ENCODE measurements at places on chromosomes 6 and 20.

DNA sequence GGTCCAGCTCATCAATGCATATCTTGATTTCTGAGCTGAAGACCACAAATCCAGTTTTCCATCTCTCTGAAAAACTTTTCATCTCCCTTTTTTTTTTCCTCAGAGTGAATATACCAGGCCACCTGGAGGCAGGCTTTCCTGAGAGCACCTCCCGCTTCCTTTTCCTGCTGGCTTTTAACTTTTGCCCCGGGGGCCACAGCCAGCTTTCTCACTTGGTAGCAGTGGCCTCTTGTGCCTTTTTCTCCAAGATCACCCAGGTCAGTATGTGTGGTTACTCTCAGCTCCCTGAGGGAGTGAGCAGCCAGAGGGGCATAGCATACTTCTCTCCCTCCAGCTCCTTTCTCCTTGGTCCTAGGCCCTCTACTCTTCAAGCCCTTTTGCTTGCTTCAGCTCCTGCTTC, at the start of gene BTN1A1:
TSS of gene BTN1A1 (plus strand) at position 202 of the 400 bp plus-strand sequence. CDS start 984 bp downstream, outside the sequence.
- no peak for DNase-seq

GRCh38 chr6:82385546-82385945, 21.9 kb downstream of the TPBG start:
- no peak for DNase-seq

- DNase-seq: no peak
Observed at GRCh38 chr6:53461041-53461656, 83.8 kb downstream of the GCLC start.

DNA sequence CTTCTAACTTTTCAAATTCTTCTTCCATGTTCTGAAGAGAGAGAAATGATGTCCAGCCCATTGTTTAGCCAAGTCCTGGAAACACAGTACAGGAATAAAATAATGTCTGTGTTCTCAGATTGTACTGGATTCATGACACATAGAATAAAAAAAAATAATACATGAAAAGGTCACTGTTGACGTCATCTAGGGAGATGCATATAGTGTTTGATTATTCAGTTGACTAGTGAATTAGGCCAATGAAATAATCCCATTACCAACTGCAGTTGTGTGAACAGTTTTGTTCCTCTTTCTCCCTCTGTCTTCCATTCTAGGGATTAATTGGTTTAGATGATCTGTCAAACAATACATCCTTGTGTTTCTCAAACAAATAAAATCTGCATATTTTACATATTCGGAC, 222.8 kb downstream of the ALDH8A1 start:
- DNase-seq: no peak

DNA sequence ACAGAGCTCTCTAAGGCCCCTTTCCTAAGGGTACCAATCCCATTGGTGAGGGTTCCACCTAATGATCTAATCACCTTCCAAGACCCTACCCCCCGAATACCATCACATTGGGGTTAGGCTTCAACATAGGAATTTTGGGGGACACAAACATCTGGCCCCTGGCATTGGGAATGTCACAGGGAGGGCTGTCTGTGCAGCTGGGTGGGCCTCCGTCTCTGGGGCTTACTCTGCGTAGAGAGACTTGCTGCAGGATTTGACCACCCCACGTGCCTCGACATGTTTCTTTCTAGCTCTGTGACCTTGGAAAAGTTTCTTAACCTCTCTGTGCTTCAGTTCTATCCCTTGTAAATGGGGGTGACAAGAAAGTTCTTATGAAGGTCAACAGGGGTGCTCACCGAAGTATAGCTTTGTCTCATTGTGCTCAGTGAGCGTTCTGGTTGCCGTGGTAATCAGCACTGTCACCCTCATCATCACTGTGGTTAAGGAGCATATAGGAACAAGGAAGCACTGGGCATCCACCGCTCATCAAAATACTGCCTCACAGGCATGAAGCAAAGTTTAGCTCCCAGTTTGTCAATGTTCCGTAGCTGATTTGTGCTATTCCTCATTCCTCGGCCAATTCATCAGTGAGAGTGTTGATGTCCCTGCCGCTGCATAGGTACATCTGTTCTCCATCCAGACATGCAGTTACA, 152.8 kb downstream of the SYCP2 start:
- DNase-seq: no peak

DNA sequence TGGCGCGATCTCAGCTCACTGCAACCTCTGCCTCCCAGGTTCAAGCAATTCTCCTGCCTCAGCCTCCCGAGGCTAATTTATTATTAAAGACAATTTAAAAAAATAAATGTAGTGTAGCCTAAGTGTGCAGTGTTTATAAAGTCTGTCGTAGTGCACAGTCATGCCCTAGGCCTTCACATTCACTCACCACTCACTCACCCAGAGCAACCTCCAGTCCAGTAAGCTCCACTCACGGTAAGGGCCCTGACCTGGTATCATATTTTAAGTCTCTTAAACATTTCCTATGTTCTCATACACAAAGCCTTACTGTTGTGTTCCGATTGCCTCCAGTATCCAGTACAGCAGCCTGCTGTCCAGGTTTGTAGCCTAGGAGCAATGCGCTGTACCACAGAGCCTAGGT, 168.2 kb upstream of the FOXQ1 start:
- no peak for DNase-seq

DNA sequence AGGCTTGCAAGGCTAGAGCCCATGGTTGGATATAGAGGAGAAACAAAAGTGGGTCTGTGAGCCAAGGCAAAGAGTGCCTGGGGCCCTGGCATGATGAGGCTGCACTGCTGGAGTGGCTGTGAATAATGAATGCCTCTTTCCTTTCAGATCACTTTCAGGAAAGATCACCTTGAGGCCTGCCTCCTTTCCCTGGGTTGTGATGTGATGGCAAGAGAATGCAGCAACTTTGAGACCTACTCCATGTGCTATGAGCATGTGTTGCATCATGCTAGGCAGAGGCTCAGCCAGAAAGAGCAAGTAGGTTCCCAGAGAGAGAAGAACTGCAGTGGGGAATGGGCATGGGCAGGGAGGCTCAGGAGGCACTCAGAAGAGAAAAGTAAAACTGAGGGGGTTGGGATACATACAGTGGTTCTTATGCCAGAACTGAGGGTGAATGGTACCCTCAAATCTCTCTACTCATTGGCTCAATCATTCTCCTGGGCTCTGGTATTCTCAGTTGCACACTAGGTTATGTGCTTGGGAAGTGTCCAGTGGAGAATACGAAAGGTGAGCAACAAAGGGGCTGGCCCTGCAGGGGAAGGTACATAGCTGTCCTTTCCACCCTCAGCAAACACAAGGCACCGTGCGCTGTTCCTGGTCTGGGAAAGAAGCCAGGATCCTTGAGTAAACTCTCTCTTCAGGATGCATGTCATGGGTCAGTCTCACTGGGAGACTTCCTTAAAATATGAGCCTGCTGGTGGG, 45.9 kb downstream of the CD164 start:
- peak; percentile 37 for DNase-seq

DNA sequence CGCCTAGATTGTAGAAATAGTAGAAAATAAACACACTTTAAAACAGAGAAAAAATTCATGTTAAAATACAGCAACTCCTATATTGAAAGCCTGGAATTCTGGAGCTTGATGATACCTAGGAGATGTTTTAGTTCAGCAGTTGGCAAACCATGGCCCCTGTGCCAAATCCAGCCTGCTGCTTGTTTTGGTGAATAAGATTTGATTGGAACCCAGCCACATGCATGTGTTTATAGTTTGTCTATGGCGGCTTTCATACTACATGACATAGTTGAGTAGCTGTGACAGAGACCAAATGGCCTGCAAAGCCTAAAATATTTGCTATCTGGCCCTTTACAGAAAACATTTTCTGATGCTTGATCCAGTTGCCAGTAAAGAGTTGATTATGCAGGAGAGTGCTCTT, 57.2 kb downstream of the PAX1 start:
- DNase-seq: no peak

- DNase-seq: no peak
Observed at GRCh38 chr6:85676086-85676729, 33.5 kb upstream of the SYNCRIP start.

- DNase-seq: no peak
Observed at GRCh38 chr20:38241201-38241600, 19.3 kb downstream of the KIAA1755 start.

DNA sequence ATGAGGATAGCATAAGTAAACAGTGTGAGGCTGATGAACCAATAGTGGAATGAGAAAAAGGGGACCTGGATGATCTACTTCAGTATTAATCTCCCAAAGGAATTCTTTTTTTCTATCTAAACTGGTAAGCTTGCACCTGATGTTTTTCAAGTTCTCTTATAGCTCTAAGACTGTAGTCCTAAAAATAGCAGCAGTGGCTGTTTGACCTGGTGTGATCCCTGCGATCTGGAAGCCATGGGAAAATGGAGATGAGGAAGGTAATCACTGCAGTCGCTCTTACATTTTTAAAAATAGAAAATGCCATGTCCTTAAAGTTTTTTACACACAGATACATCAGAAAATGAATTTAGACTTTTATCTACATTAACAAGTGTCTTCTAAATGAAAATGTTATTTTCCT, 926.4 kb upstream of the SLC35B3 start:
- no peak for DNase-seq

DNA sequence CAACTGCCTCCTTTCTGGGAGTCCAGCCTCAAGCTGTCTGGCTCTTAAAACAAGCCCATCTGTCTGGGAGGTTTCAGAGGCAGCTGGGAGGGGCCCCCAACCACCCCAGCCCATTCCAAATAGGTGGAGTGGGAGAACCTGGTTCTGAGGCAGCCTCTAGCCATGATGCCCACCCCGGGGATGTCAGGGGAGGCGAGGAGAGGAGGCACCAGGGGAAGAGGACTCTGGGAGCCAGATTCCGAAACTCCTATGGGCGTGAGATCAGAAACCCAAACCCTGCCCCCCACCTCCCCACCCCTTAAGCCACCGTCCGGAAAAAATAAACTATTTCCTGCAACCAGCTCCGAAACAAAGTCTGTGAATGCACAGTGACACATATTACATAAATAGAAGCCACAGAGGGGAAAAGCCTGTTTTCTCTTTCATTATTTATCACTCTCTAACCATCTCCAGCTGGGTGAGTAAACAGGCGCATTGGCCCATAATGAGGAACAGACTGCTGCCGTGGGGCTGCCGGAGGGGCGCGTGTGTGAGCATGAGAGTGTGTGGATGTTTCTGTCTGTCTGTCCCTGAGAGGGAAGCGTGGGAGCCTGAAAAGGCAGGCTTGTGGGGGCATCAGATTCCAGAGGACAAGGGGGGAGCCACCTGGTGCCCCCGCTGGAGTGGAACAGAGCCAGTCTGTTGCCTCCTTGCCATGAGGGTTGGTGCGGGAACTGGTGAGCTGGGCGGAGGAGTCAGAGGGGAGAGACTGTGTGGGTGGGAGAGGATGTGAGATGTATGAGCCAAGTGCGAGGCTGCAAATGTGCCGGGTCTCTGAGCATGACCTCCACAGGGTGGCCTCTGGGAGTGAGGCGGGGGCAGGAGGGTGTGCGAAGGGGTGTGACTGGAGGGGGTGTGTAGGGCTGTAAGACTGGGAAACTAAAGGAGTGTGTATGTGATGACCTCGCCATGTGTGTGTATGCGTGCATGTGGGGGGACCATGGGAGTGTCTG, 14.3 kb upstream of the FOXP4 start:
- no peak for DNase-seq

DNA sequence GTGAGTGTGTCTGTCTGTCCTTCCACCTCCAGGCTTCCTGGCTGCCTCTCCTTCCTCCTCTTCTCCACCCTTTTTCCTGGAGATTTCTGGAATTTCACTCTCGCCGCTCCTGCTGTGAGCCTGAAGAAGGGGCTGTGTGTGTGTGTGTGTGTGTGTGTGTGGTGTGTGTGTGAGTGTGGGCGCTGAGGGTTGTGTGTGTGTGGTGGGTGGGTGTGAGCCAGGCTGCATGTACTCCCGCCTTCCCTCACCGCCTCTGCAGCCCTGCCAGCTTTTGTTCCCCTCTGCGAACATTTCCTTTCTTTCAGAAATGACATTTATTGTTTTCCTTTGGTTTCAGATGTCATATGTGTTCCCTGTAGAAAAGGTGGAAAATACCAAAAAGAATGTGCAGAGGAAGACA, 76.0 kb downstream of the SRC start:
- DNase-seq: no peak

DNA sequence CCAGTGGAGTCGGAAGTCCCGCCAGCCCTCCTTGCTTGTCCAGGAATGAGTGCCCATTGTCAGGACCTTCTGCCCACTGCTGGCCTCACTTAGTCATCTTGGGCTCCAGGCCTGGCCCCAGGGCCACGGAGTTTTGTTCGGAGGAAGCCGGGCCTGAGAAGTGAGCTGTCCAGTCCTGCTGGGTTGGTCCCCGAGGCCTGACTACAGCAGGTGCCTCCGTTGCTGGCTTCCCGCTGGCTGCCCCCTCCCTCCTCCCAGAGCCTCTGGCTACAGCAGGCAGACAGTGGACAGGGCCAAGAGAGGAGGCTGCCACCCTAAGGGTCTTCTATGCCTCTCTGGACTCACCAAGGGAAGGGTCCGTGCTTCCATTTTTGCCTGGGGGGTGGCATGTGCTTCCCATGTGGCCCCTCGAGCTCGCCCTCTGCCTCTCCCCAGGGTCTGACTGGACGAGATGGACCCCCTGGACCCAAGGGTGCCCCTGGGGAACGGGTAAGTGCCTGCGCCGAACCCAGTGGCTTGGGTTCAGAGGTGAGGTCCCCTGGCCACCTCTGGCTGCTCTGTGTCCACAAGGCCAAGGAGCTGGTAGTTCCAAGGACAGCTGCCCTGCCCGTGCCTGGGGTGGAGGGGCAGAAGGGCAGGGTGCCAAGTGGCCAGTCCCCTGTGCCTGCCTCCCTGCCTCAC, 2.8 kb downstream of the COL9A3 start:
- DNase-seq: no peak

- DNase-seq: no peak
Observed at GRCh38 chr6:148888856-148889255, 142.0 kb downstream of the UST start.

DNA sequence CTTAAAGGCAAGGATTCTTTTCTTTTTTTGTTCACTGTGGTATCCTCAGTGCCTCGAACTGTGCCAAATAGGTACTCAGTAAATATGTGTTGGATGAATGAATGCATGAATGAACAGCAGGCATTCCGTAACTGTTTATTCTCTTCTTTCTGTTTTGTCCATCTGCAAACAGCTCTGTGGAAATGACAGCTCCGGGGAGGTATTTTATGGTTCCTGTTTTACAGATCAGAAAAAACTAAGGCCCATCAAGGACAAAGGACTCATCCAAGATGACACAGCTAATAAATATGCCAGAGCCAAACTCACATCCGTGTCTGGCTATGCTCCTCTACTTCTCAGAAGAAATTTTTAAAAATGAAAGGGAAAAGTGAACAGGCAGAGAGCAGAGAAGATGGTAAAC, 21.0 kb downstream of the JPH2 start:
- no peak for DNase-seq

DNA sequence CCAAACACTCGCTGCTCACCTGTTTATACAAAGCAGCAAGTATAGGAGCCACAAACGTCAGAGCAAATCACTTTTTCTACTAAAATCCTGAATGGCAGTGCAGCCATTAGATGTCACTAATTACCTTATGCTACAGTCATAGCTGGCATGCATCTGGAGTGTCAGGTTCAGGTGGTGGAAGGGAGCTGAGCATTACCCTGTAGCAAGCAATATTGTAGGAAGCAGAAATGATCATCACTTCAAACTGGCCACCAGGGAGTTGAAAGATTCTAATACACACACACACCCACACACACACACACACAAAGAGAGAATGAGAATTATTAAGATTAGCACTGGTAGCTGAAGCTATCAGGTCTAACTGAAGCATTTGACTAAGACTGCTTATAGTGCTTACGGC, 75.8 kb downstream of the EFHC1 start:
- DNase-seq: no peak

Measured in DMS79 treated with DMSO at 0.1 percent for 48 hours (cell line).